ENCODE measurements at places on chromosomes 2 and 18.
A peak's percentile ranks its signal among the peaks of the same experiment; 100 is the strongest.

GRCh38 chr2:160322320-160322719 lies 122.2 kb upstream of the ITGB6 start:
- DNase-seq: no peak

DNA sequence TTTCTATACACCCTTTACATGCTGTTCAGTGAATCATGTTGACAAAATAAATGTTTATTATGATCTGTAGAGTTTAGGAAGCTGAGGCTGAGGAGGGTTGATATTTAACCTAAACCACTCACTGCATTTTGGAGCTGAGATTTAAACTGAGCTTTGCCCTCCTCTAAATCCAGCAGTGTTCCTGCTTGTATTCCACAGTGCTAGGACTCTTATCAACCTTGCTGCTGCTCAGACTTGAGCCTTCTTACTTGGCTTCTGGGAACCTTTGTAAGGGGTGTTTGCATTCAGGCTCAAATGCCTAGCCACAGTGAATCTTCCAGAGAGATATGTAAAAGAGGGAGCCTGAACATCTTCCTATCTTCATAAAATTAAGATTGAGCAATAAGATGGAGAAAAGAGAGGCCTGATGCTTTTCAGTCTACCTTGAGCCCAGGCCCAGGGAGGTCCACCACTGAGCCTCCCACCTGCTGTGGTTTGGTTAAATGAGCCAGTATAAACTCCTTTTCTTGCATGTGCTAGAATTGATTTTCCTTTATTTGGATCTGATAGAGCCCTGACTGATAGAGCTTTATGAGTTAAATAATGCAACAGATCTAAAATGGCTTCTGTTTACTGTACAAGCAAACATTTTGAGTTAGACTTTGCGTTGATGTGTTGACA lies 149.7 kb downstream of the GULP1 start:
- no peak for DNase-seq

GRCh38 chr2:239215136-239215925 lies 185.5 kb downstream of the HDAC4 start:
- no peak for DNase-seq

DNA sequence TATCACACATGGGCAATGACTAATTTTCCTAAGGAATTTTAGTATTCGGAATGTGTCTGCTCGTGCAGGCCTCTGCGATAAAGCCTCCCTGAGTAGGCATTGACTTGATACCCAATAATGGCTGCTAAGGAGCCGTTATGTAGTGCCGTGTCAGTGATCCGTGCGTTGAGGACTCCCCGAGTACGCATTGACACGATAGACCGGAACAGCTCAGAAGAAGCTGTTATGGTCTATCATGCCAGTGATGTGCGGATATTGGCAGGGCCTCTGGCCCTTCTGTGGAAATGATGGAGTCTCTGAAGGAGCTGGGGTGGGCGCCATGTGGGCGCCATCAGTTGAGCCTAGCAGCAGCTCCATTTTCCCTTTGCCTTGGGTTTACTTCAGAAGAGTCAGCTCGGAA lies 29.1 kb downstream of the ZEB2 start:
- DNase-seq: no peak

DNA sequence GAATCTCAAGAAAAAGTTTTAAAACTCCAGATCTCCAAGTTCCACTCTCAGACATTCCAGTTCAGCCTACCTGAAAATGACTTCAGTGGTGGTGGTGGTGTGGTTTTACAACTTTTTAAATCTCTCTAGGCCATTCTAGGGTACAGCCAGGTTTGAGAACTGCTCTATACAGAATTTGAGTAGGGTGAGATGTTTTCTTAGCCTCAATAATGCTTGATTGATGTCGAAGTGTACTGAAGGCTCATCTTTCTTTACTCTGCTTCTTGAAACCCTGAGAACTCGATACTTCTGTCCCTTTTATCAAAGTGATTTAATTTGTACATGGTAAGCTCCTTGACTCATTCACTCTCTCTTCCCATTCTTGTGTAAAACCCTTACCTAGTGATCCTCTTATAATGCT lies 143.8 kb downstream of the FAM124B start:
- no peak for DNase-seq

GRCh38 chr2:240798327-240798905 lies 21.6 kb downstream of the KIF1A start:
- no peak for DNase-seq

DNA sequence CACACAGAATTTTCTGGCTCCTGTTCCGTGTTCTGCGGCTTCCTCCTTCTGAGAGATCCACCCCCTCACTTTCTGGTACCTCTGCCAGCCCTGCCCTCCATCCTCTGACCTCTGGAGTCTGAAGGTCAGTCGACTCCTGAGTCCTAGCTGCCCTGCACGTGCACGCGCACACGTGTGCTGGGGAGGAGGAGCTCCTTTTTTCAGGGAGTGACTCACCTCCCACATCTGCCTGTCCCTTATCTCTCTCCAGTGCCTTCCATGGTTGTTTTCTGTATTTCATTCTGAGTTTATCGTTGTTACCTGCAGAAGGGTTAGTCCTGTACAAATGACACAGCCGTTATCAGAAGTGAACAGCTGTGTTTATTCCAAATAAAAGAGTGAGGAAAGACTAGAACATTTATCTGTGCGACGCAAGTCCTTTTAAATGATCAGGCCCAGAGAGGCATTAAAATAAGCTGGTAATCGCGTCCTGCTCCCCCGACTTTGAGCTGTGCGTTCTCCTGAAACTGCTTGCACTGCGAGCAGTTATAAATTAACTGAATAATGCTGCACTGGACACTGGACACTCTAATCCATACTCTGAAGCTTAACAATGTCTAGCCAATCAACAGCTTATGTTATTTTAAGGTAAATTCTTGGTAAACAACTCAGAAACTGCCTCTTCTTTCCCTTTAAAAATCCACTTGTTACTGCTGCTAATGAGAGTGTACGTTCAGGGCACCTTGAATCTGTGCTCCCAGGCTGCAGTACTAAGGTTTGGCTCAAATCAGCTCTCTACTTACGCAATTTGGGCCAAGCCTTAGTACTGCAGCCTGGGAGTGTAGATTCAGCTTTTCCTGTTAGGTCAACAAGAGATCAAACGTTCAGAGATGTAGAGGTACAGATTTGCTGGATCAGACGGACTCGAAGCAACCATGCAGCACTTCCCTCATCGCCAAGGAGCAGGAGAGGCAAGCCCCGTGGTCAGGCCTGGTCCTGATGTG lies 72.5 kb downstream of the GALR1 start:
- peak; percentile 39 for DNase-seq

DNA sequence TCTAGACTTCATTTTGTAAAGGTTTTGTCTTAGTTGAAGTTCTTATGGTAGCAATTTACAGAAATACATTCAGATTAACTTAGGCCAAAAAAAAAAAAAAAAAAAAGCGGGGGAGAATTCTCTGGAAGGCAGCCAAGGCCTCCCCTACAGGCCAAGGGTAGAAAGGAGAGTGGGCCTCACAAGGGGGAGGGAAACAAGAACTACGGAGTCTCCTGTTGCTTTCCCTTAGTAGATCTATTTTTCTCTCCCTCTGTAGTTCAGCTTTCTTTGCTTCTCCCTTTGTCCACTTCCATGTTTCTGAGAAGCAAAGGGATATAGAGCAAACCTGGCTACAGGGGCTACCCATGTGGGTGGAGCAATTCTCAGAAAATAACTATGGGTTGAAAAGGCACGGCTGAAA lies 2.4 kb upstream of the STK11IP start:
- DNase-seq: no peak

- no peak for DNase-seq
These were observed 27.9 kb downstream of the NEMP2 start for GRCh38 chr2:190506666-190507065.

- no peak for DNase-seq
These were observed 455.9 kb downstream of the RNF144A start for GRCh38 chr2:7373156-7373555.

DNA sequence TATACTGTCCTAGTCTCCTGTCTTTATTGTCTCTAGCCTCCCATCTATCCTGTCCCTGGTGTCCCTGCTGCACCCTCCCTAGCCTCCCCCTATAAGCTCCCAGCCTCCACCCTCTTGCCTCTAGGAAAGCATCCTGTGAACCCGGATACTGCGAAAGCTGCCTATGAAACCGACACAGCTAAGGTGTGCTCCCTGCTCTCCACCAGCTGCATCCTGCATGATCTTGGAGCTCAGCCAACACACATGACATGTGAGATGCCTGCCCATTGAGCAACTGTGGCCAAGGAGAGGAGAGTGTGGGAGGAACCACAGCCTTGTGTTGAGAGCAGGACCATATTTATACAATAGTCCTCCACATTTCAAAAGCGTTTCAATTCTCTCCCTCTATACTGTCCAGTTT lies 187.1 kb downstream of the ZBTB7C start:
- DNase-seq: peak; percentile 42

- DNase-seq: no peak
These were observed 40.0 kb upstream of the ATG16L1 start for GRCh38 chr2:233211548-233211895.

GRCh38 chr18:37407571-37407970 lies 158.0 kb downstream of the CELF4 start:
- DNase-seq: no peak

- DNase-seq: no peak
These were observed 36.3 kb downstream of the THOC1 start for GRCh38 chr18:231563-231962.

GRCh38 chr18:24600076-24600654 lies 139.7 kb downstream of the HRH4 start:
- DNase-seq: peak; percentile 15

DNA sequence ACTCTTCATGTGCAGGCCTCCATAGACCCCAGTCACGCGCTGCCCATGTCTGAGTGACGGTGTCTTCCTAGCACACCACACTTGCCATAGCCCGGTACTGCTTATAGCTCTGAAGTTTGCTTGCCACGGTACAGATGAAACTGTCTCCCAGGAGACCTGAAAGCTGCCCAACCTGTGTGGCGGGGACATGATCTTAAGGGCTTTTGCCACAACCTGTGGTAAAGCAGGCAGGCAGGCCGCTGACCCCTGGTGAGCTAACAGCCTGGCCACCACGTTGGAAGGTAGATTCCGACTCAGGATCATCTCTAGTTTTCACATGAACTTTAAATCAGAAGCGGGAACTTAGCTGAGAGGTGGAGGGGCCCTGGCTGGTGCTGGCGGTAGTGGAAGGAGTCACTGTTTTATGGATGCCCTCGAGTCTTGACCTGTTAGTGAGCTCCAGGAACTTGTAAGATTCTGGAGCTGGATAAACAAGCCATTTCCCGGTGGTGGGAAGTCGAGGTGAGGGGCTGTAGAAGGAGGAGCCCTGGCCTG lies 153.3 kb downstream of the ZNF236 start:
- no peak for DNase-seq

DNA sequence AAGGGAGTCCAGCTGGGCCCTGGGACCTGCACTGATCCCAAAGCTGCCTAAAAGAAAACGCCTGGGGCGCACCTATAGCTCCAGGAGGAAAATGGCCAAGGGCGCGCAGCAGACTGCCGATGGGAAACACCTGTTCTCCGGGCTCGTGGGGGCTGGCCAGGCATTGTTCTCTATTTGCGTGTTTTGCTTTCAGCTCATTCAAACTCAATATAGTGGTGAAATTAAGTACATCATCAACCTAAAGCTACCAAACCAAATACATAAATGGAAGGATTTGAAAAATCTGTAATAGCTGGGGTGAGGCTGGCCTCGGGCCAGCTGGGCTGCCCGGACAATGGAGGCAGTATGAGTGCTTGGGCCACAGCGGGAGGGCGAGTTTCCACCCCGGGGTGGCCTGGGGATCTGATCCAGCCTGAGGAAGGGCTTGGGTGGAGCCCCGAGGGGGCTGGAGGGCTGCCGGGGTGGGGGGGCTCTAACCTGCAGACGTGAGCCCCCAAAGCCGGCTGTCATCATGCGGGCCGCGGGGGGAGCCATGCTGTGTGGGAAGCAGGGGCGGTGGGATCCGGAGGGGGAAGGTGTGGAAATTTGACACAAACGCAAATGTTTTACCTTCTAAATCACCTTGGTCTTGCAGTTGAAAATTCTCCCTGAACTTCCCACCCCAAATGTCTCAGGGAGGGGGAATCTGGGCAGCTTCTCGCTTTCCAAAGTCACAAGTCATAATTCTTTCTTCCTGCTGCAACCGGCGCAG lies 77.6 kb downstream of the ASB1 start:
- DNase-seq: no peak

DNA sequence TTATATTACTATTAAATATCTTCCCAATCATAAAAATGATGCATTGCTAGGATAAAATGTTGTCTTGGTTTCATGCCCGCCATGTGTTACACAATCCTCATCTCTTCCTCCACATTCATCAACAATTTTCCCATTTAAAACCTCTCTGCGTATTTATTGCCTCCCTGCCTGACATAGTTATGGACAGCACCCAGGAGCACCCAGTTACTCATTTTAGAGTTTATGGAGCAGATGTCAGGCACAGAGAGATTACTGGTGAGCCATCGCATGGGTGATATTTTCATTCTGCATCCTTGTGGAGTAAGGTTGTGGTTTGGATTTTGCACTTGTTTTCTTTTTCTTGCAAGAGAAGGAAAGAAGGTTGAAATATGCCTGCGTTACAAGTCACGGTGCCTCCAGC lies 116.7 kb upstream of the NPAS2 start:
- no peak for DNase-seq
